ENCODE measurements at places on chromosomes 3 and 15.

DNA sequence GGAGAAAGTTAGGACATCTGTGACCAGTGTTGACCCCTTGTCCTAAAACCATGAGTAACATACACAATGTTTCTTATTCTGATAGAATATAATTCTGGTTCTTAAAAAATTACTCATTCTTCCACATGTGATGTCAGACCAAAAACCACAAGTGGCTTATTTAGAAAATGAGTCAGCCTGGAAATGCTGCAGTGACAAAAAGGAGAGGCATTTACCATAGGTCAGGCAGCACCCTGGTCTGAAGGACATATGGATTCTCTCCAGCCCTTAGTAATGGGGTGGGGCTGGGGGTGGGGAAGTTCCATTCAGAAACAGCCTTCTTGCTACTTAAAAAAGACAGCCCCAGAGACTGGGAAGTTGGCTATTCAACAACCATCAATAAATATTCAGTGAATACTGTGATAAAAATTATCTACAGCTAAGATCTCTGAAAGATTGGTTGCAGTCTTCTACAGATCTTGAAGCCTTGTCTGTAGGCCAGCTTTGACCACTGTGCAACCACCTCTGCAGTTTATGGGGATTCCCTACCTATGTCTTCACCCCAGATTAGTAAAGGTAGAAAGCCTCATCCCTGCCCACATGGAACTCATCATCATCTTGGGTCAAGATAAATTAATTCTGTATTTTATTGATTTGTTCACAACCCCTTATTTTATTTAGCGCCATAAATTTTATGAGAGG, 34.9 kb upstream of the TIMP4 start:
- DNase-seq, result no peak

DNA sequence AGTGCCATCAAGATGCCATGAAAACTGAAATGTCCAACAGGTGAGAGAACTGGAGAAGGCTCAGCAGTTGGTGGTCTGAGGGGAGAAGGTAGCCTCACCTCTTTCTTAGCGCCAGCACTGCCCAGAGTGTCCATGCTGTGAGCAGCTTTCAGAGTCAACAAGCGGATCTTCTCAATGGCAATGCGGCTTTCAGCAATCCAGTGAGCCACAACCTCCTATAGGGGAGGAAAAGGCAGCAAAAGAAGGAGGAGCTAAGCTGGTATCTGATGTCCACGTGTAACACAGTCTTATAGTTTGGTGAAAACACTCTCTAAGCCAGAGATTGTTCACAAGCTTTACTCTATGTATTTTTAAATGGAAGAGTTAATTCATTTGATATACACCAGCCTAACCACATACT, 36.1 kb upstream of the ACKR4 start:
- DNase-seq, result no peak

DNA sequence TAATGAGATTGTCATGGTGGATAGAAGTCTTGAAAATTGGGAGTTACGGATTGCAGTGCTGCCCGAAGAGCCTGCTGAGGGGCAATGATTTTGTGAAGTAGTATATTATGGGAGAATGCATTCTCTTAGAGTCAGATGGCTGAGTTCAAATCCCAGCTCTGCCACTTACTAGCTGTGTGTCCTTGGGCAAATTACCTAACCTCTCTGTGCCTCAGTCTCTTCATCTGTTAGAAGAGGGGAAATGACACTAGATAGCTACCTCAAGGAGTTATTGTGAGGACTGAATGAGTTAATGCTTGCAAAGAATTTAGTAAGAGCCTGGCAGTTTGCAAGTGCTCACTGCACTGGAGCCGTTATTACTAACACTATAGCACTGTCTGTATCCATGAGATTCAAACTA, 15.4 kb downstream of the FGD5 start:
- no peak for DNase-seq

- no peak for DNase-seq
Measured at GRCh38 chr3:126529585-126530170, 5.7 kb downstream of the CHST13 start.

GRCh38 chr15:76058714-76059319, 968 bp upstream of the TMEM266 start:
- no peak for DNase-seq

GRCh38 chr3:10602769-10603768, 97.7 kb upstream of the ATP2B2 start:
- DNase-seq, result no peak

DNA sequence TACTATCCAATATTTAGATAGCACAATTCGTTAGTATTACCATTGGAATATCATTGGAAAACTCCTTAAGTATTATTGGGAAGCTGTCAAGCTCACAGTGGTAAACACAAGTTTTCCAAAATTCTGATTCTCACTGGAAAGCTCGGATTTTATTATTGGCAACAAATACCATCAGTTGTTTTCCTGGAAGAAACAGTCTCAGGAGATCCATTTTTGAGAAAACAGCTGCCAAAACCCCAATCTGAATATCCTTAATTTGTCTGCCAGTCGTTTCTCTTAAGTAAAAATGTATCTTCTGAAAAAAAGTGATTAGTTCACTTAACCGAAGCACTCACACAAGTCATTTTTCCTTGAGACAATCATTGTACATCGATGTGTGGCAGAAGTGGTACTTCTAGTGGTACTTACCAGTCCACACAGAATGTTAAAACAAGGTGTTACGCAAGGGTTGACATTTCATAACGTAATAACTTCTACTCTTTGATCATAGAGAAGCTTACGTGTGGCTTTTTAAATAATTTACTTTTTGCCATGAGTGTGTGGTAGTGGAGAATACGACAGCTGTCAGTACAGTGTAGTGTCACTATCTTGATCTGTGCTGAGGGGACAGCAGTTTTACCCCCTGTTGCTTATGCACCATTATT, 74.9 kb downstream of the FAM43A start:
- no peak for DNase-seq

DNA sequence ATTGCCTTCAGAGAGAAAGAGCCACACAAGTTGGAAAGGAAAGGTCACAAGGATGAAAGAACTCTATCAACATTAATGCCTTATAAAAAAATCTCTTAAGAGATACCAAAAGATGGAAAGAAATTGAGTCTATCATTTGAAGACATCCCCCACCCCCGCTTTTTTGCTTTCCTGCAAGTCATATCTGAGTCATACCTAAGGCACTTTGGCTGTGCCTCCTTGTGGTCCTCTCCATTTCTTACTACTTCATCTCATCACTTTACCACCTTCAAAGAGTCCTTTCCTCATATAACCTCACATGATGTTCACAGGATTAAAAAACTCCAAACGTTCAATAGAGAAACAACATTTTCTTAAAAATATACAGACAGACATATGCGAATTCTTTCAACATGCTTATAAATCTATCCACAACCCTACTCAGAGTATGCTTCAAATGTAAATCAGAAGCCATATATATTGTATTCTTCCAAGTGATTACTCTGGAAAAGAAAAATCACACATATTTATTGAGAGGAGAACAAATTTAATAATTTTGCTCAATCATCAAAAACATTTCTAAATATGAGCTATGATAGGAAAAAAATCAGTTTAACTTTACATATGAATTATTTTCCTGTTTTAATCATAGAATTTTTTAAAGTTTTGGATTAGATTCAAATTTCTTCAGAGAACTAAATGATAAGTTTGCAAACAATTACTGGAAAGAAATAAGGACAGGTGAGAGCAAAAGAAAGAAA, 1003.9 kb upstream of the CFAP20DC start:
- no peak for DNase-seq

- DNase-seq, result no peak
Measured at GRCh38 chr3:70308760-70309159, 3.7 kb downstream of the MDFIC2 start.

DNA sequence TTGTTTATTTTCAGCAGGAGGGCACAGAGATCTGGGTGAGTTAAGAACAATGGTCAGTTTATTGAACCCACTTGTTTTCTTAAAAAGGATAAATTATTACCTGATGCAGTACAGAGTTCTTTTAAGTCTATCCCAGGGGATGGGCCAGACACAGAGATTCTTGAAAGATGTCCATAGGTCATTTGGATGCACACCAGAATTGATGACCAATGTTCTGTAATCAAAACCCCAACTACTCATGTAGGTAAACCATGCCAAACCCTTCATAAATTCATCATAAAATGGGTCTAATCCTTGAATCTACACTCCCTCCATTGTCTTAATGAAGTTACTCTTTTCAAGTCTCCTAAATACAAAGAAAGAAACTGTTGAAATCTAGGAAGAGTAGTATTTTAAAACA, 273.0 kb upstream of the COL8A1 start:
- no peak for DNase-seq

DNA sequence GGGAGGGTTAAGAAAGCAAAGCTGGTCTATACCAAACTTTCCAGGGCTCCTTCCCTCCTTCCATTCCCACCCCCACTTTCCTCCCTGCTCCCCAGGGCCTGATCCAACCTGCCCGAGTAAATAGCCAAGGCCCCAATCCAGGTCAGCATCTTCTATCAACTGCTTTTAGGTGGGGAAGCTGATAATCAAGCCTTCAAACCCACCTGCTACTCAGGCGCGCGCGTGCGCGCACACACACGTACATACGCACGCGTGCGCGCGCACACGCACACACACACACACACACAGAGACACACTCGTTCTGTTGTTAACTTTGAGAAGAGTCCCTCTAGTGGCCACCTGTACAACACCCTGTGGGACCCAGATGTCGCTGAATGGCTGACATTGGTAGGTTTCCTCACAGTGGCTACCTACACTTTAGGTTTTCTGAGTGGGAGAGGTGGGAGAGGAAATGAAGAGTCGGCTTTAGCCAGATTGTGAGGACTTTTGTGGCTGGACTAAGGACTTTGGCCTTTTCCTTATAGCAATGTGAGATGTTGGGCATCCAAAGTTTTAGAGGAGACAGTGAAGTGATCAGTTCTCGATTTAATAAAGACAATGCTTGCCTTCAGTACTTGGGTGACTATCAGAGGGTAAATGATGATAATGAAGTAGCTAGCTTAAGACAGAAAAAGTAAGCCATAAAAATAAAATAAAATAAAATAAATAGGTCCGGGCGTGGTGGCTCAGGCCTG, 179.9 kb upstream of the C2CD4B start:
- no peak for DNase-seq

- DNase-seq, result no peak
Measured at GRCh38 chr3:17905996-17906395, 163.6 kb upstream of the TBC1D5 start.

GRCh38 chr3:197782230-197782629, 8.8 kb upstream of the LRCH3 start:
- DNase-seq, result no peak

DNA sequence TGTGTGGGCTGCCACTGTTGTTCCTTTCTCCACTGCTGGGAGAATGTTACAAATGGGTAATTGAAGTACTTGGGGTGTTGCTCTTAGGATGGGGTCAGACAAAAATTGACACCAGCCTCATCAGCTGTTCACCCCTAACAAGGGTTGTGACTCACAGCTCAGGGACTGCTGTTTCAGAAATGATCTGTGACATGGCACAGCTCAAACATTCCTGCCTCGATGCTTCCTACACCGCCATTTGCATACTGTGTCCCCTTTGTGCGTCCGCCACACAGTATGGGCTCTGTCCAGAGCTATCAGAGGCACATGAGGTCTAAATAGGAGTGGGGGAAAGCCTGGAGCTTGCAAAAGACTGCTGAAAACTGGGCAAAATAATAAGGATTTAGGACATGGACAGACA, 43.9 kb downstream of the CCNL1 start:
- no peak for DNase-seq

DNA sequence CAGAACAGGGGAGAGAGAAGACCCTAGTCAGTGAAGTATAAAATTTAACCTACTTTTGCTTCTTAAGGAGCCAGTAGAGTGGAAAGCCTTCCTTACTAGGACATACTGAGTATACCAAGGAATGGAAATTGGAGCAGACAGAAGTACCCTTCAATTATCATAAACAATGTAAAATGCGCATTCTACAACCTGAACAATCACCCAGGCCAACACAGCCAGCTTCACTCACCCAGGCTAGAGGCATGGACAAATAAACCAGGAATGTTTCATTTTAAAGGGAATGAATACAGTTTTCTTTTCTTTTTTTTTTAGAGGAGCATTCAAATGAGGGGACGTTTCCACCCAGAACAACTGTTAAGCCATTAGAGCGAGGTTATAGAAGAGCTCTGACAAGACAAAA, 41.9 kb upstream of the PLXND1 start:
- no peak for DNase-seq
